ENCODE measurements at places on chromosomes 2 and 18.

DNA sequence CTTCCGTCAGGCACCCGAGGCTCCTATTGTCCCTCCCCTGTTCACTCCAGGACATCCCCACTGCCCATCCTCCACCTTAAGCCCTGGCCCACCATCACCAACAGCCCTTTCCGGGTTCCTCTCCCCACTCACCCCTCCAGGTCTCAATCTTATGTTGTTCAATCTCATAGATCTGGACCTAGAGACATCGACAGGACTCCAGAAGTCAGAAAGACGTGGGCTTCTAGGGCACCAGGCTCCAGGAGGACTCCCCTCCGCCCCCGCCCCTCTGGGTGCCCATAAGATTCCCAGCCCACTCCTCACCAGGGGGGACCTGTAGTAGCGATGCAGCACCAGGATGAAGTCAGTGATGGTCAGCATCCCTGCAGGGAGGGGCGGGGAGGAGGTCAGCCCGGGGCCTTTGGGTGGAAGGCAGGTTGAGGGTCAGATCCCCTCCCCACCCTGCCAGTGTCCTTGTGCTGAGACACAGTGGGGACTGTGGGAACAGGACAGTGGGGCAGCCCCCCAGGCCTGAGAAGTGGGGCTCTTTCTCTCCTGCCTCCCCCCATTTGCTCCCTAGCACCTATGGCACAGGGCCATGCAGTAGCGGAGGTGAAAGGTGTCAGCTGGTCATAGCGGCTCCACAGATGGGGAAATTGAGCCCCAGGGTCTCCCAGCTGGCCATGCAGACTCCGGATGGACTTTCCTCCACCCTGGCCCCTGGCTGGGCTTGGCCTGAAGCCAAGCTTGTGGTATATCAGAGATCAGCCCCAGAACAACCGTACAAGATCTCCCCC is 3.7 kb downstream of the PRKAG3 start:
- no peak for DNase-seq

- no peak for DNase-seq
These were observed 159.1 kb downstream of the PPP1R1C start for GRCh38 chr2:182144776-182145165.

DNA sequence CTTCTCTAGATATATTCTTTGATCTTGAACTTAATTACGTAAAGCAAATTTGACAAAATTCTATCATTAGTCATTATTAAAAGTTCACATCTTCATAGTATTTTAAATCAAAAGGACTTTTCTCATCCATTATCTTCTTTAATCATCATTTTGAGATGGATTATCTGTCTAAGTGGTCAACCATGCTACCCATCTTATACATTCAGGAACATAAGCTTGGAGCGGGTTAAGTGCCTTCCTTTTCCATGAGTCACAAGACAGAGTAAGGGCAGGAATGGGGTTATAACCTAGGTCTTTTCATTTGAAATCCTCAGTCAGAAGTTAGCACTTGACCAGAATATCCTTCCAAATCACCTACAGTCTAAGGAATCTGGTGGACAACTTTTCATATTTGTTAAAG is 297.1 kb downstream of the TCF4 start:
- no peak for DNase-seq

- DNase-seq: no peak
These were observed 149.7 kb upstream of the TANK start for GRCh38 chr2:161010503-161011015.

- no peak for DNase-seq
These were observed 34.2 kb downstream of the RAB12 start for GRCh38 chr18:8643326-8643878.

Data from Caki2 (cell line).